Panc1 (cell line): ENCODE measurements at places on chromosomes 1 and 21.

DNA sequence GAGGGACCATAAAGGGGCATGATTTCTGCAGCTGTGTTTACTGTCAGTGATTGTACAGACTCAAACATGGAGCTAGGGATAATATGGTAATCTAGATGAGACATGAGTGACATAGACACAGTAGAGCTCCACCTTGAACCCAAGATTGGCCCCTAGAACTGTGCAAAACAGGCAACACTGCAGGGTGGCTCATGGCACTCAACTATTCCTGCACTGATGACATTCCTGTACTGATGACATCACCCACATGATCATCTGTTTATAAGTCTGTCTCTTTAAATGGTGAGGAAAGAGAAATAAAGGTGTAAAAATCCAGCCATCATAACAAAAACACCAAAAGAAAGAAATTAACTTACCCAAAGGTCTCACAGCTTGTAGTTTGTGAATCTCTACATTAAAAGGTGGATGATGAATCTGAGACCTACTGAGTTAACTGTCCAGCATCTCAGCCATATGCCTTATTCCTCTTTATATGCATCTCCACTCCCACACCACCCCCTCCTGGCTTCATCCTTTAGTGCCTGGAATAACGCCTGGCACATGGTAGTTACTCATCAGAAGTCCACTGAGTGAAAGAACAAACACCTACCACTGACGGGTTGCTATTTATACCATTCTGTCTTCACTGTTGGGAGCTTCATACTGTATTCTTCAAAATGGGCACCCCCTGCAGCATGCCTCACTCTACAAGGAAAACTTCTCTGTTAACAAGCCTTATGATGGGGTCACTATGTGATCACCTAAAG, at the start of gene LRRC53:
Gene LRRC53, minus strand, starts transcription at position 442 of the 746 bp plus-strand sequence. CDS start 29,262 bp downstream, outside the sequence.
- no peak for DNase-seq
- no peaks in the 10 kb centered on the region for H3K4me1 ChIP-seq
- H3K27me3 ChIP-seq, result no peaks in the 10 kb centered on the region
- no peak within 1 kb of the TSS for H3K4me3 ChIP-seq
- H3K36me3 ChIP-seq, result no peaks in the 10 kb centered on the region

DNA sequence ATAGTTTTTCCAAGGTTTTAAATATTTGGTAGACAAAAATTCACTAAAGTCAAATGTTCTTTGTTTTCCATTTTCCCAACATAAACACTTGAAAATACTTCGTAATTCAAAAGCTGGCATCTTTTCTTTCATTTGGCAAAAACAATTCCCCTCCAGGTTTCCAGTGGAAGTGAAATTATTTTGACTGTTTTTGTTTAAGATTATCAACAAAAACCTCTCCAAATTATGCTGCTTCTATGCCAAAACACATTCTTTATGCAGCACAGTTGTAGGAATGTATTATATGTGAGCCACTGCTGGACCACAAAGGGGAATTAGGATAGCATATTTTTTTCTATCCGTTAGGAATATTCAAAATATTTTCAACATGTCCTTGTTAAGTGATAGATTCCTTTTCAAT, 44.1 kb downstream of the SLC5A9 start:
- H3K27me3 ChIP-seq, result no peaks in the 10 kb centered on the region
- H3K4me1 ChIP-seq, result no peaks in the 10 kb centered on the region
- no peak for DNase-seq
- no peak overlapping the region for H3K4me3 ChIP-seq

- H3K4me3 ChIP-seq, result peak overlapping the region; percentile 57
- H3K27me3 ChIP-seq, result no peaks in the 10 kb centered on the region
- H3K36me3 ChIP-seq, result no peaks in the 10 kb centered on the region; the same call in 1 of the 2 replicates
- peaks cover 12% of the 10 kb centered on the region for H3K4me1 ChIP-seq
- H3K27ac ChIP-seq, result peak overlapping the region; percentile 91
- no peak for DNase-seq
These were observed 805 bp downstream of the SIM2 start for GRCh38 chr21:36699546-36700294.

DNA sequence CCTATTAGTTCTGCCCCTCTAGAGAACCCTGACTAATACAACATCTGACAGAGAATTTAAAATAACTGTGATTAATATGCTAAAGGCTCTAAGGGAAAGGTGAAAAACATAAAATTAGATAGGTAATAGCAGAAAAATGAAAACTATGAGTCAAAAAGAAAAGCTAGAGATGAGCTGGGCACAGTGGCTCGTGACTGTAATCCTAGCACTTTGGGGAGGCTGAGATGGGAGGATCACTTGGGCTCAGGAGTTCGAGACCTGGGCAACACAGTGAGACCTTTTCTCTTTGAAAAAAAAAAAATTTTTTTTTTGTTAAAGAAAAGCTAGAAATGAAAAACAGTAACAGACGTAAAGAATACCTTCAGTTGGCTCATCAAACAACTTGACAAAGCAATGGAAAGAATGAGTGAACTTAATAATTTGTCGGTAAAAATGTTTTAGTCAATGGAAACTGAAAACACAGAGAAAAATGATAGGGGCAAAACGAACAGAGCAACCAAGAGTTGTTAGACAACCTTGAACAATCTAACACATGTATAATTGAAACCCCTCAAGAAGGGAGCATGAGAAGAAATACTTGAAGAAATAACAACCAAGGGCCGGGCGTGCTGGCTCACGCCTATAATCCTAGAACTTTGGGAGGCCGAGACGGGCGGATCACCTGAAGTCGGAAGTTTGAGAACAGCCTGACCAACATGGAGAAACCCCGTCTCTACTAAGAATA, 132.9 kb upstream of the GFI1 start:
- DNase-seq, result no peak
- no peak overlapping the region for H3K4me3 ChIP-seq
- H3K4me1 ChIP-seq, result no peaks in the 10 kb centered on the region
- H3K27me3 ChIP-seq, result no peaks in the 10 kb centered on the region
- no peak overlapping the region for H3K27ac ChIP-seq

DNA sequence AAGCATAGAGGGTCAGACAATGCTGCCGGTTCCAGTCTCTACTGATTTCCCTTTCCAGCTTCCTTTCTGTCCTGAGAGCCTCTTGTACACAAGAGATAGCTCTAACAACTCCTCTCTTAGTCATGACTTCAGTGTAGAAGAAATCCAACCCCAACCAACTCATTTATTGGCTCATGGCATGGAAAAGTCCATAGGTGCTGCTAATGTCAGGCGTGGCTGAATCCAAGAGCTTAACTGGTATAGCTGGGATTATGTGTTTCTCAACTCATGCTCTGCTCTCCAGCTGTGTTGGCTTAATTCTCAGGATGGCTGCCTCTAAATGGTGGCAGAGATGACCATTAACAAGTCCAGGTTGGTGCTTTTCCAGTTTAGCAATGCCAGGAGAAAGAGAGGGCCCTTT, 12.4 kb upstream of the THRAP3 start:
- no peak overlapping the region for H3K4me3 ChIP-seq
- H3K27me3 ChIP-seq, result no peaks in the 10 kb centered on the region
- DNase-seq, result no peak
- peaks cover 4% of the 10 kb centered on the region; the same call in 1 of the 2 replicates for H3K4me1 ChIP-seq
- H3K36me3 ChIP-seq, result no peaks in the 10 kb centered on the region
- H3K27ac ChIP-seq, result no peak overlapping the region

DNA sequence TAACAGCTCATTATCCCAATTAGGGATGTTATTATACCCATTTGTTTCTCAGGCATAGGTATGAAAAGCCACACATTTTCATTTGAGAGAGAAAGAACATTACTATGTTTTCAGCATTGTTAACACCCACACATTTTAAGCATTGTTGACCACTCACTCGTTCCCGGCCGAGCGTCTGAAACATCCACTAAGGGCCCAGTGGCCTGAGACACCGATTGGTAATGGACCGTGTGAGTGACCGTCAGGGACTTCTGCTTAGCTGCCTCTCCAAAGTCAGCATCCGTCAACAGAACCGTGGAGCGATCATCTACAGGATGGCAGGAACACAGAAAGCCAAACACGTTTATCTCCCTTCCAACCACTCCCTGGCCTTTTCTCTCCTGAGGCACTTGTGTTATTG, 184.6 kb downstream of the PCP4 start:
- H3K27me3 ChIP-seq, result no peaks in the 10 kb centered on the region
- H3K4me1 ChIP-seq, result no peaks in the 10 kb centered on the region
- H3K36me3 ChIP-seq, result no peaks in the 10 kb centered on the region
- H3K27ac ChIP-seq, result no peak overlapping the region
- DNase-seq, result no peak
- no peak overlapping the region for H3K4me3 ChIP-seq

DNA sequence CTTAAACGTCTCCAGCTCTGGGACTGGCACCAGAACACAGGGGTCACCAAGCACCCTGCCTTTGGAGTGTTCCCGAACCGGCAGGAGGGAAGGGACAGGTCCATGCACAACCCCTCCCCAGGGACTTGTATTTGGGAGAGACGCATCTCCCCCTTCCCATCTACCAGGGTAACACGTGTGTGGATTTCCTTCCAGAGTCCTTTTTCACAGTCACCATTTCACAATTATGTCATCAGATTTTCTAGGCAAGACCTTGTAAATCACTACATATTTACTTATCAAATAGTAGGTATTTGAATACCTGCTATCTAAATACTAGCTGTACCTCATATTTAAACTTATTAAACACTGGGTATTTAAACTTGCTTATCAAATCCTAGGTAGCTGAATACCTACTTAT, 57.4 kb upstream of the AJAP1 start:
- H3K36me3 ChIP-seq, result no peaks in the 10 kb centered on the region
- no peak overlapping the region for H3K4me3 ChIP-seq
- no peak overlapping the region for H3K27ac ChIP-seq
- no peaks in the 10 kb centered on the region; the same call in 1 of the 2 replicates for H3K27me3 ChIP-seq

DNA sequence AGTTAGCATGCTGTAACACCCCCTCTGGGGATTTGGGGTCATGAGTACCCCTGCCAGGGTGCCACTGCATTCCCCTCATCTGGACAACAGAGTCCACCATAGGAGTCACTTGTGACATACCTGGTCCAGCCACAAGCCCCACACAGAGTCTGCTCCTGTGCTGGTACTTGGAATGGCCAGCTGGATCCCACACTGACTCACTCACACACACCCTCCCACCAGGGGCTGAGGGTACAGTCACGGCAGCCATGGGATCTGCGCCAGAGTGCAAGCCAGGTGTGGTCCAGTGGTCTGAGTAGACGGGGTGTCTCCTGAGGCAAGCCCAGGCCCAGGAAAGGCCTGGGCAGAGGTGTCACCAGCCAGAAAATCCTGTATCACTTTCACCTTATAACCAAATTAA, 67.7 kb downstream of the MRPL39 start:
- H3K27me3 ChIP-seq, result no peaks in the 10 kb centered on the region
- H3K4me1 ChIP-seq, result no peaks in the 10 kb centered on the region
- DNase-seq, result no peak
- no peak overlapping the region for H3K27ac ChIP-seq
- no peaks in the 10 kb centered on the region for H3K36me3 ChIP-seq

DNA sequence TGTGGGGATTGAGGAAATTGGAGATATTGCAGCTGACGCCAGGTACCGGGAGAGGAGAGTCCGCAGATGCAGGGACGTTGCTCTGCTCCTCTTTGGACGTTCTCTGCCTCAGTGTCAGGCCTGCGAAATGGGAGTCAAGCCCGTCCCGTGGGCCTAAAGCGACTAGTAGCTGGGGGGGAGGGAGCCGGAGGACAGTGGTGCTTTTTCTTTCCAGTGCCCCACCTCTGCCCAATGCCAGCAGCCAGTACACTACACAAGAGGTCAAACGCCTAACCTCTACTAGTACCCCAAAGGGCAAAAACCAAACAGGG, 413.6 kb upstream of the ESRRG start:
- no peak overlapping the region for H3K27ac ChIP-seq
- no peak overlapping the region for H3K4me3 ChIP-seq
- H3K27me3 ChIP-seq, result peaks cover 8% of the 10 kb centered on the region; the same call in 1 of the 2 replicates
- DNase-seq, result no peak

GRCh38 chr1:208300084-208300770, 56.0 kb upstream of the PLXNA2 start:
- no peaks in the 10 kb centered on the region for H3K36me3 ChIP-seq
- H3K4me3 ChIP-seq, result no peak overlapping the region
- H3K27me3 ChIP-seq, result 0 out of 2 replicates have a peak, but pooled peaks cover 2% of the 10 kb centered on the region
- no peaks in the 10 kb centered on the region for H3K4me1 ChIP-seq

DNA sequence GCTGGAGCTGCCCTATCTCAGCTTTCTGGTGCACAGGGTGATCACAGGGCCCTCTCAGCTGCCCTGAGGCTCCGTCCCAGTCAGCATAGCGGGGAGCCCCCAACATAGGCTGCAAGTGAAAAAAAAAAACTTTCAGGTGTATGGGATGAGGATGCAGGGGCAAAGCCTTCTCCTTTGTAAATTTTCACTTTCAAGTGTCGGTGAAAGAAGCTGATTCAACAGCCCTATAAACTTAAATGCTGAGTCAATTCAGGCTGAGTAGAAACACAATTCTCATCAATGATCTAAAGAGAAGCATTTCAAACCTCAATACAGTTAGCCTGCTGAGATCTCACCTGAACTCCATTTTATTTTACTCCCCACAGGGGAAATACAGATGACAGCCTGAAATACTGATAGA, 171.2 kb downstream of the SEC16B start:
- no peak overlapping the region for H3K27ac ChIP-seq
- no peaks in the 10 kb centered on the region for H3K27me3 ChIP-seq
- H3K4me1 ChIP-seq, result no peaks in the 10 kb centered on the region
- H3K4me3 ChIP-seq, result no peak overlapping the region
- no peak for DNase-seq
- H3K36me3 ChIP-seq, result no peaks in the 10 kb centered on the region

DNA sequence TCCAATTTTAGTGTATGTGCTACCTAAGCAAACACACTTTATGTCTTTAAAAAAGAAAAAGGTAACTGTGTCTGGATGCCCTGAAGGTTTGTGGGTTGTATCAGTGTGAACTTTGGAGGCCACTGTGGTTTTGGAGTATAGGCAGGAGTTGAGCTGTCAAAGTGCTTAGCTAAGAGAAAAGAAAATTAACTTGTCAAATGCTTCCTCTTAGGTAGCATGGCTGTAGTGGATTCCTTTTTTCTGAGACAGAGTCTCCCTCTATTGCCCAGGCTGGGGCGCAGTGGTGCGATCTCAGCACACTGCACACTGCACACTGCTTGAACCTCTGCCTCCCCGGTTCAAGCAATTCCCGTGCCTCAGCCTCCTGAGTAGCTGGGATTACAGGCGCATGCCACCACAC, 11.2 kb upstream of the SLC41A1 start:
- no peak overlapping the region for H3K4me3 ChIP-seq
- H3K4me1 ChIP-seq, result no peaks in the 10 kb centered on the region
- no peaks in the 10 kb centered on the region for H3K36me3 ChIP-seq
- DNase-seq, result no peak
- no peak overlapping the region for H3K27ac ChIP-seq

DNA sequence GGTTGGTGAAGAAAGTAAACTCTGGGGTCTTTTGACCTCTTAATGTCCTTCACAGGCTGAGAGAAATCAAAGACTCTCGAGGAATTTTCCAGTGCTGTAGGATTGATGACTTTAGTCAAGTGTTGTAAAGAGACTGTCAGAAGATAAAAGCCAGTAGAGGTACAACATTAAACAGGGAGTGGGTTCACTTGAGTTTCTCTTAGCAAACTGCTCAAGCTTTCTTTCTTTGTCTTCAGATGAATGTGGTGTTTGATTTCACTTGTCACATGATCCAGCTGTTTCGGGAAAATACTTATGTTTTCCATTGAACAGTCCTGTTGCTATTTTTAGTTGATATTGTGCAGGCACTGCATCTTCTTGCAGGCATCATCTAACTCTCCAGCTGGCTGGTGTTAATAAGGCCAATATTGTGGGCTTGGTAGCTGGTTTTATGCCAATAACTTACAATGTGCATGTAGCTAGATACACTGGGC, 45.6 kb downstream of the XCL2 start:
- no peak overlapping the region for H3K4me3 ChIP-seq
- no peak for DNase-seq
- no peaks in the 10 kb centered on the region for H3K36me3 ChIP-seq
- peaks cover 7% of the 10 kb centered on the region for H3K27me3 ChIP-seq
